ENCODE measurements at places on chromosomes 2 and 18.

GRCh38 chr2:135638825-135639224 is 102.8 kb upstream of the UBXN4 start:
- no peak for DNase-seq

- DNase-seq = no peak
Measured at GRCh38 chr18:36809590-36810381, 19.0 kb downstream of the TPGS2 start.

DNA sequence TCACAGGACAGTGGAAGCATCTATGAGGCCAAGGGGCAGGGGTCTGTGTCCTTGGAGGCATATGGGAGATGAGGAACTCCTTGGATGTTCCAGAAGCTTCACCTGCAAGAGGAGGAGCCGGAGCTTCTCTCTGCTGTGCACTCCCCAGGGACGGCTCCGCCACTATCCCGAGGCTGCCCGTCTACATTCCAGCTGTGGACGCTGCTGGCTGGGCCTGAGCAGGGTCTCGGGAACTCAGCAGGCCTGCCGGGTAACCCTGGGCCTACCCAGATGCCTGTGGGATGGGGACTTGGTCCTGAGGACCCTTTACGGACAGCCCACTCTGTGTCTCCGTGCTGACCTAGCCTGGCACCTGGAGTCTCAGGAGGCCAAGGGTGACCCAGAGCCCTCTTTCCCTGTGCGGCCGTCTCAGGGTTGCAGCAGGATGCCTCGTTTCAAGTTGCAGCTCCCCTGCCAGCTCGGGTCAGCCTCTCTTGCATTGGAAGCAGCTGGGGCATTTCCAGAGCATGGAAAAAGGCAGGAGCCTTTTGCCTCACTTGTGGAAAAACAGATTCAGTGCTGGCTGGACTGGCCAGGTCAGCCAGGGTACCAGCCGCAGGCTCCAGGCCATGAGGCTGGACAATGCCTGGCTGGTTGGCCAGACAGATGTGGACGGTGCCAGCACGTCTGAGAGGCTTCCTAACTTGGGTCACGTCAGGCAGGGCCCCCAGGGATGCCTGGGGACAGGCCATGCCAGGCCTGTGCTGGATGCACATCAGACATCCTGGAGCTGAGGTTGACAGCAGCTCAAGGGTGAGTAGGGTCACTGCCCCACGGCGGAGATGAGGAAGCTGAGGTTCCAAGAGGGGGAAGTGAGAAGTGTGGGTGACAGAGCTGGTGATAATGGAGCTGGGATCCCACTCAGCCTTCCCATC is 41.5 kb downstream of the SCTR start:
- DNase-seq = no peak

DNA sequence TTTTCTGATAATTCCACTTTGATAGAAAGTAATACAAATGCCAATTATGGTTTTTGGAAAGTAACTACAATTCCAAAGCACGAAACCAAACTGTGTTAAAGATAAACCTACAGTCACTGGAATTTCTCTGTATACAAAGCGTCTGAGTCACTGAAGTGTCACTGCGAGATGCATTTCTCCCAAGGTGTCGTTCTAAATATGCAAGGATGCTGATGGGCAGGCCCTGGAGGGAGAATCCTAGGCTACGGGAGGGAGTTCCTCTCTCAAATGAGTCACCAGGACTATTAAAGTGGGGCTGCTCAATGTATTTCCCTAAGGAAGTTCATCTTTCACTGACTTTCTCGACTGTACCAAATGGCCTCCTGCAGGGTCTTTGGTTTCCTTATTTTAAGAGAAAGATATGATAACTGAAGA is 163.8 kb upstream of the STK17B start:
- no peak for DNase-seq

DNA sequence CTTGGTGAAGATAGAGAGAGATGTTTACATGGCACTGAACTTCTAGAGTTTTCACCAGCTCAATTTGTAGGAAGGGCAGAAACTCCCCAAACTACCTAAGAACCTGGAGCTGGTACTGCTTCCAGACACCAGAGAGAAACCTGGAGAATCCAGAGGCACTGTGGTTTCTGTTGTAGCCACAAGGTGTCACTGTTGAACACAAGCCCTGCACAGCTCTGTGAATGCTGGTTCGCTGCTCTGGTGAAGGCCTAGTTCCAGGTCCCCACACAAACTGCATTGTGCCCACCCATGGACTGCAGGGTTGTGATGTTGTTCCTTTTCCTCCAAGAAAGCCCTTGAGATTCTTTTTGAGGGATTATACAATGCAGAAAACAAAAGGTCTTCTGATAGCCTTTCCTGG is 150.5 kb upstream of the HS6ST1 start:
- DNase-seq = no peak
